ENCODE measurements at places on chromosomes 6 and 20.

DNA sequence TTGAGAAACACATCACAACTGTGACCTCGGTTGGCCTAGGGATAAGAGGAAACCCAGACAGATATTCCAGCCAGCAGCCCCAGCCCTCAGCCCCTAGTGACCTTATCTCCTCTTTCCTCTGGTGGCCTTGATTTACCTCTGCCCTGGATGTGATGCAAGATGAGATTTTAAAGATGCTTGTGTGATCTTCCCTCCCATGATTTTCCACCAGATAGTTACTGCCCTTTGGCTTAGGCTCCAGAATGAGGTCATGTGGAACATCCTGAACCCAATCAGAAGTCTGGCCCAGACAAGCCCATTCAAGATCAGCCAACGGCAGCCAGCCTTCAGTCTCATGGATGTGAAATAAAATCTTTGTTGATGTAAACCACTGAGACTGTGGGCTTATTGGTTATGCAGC lies 104.0 kb downstream of the BANF2 start:
- no peak for DNase-seq

DNA sequence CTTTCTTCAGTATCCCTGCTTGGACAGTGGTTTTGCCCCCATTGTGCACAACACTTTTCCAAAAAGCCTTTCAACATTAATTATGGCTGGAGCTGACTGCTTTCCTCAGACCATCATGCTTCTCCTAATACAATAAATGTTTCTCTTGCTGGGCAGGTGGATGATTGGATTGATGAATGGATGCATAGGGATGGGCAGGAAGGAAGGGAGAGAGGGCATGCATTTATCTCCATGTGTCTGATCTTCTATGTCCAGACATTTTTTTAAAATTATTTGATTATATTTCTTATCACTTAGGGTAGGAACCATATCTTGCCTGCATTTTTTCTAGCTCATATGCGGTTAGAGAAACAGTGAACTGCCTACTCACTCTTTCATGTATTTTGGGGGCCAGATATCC lies 218.5 kb downstream of the PRL start:
- no peak for DNase-seq

DNA sequence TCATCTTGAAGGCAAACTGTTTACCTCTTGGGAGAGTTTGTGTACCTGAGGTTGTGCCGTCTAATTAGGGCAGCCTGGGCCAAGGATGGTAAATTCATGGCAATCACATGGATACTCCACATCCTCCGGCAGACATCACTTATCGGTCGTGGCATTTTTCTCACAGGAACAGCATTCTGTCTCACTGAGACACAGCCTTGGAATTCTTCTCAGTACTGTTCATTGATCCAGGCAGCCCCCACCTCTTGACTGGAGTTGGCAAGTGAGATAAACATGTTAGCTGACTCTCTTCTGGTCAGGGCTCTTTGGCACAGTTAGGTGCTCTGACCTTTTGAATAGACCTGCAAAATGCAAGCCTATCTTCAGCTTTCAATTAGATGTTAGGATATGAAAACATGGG lies 511.4 kb upstream of the FLRT3 start:
- DNase-seq, result no peak

- no peak for DNase-seq
Measured at GRCh38 chr20:1396702-1397101, 3.8 kb upstream of the FKBP1A start.

- DNase-seq, result no peak
Measured at GRCh38 chr6:157533048-157533871, 152.3 kb downstream of the ZDHHC14 start.

DNA sequence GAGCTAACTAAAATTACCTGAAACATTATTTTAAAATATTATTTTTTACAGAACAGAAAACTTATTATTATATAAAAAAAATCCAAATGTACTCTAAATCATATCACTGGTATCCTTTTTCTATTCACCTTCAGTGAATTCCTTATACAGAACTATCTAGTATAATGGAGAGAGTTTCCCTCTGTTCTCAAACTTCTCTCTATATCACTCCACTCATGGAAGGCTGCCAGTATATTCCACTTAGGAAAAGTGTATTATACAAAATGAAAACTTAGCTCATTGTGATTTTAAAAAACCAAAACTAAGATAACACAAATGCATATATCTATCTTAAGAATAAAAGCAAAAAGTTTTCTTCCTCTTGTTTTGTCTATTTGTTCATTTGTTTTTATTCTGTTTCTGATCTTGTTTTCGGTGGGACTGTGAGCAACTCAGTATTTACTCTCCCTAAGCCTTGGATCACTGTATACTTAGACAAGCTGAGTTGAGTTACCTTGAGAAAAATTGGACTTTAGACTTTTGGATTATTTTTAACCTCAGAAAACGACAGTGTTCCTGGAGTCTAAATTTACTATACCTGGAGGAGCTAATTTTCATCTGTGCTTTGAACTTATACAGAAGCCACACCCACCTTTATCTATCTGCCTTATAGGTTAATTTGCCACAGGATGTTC lies 61.4 kb downstream of the GPR63 start:
- DNase-seq, result no peak

DNA sequence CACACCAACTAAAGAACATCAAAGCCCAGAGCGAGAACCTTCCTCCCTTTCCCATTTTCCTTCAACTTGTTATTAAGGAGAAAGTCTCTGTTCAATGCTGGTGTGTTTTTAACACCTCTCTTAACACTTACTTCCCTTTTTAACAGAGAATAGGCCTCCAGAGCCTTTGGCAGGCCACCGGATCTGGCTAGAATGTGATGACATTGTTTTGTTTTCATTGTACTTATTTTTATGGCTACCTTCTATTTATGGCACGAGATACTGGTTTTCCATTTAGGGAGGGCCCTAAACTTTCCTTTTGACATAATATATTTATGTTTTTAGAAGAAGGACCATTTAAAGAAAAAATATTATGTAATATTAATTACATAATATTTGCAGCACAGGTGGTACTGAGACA lies 21.6 kb downstream of the TCF15 start:
- no peak for DNase-seq

DNA sequence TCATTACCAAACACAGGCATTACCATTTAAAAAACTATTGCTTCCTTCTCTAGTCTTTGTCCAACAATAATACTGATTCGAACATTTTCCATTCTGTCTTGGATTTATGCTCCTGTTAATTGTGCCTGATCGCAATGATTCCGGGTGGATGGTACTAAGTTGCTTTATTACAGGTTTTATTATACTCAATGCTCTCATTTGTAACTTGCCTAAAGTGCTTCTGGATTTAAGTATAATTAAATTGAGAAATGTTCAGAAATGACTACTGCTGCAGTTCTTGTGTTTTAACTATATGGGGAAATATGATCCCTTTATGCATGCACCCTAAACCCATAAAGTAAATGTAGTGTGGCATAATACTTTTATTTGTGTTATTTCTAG lies 7.2 kb downstream of the TFAP2A start:
- no peak for DNase-seq

DNA sequence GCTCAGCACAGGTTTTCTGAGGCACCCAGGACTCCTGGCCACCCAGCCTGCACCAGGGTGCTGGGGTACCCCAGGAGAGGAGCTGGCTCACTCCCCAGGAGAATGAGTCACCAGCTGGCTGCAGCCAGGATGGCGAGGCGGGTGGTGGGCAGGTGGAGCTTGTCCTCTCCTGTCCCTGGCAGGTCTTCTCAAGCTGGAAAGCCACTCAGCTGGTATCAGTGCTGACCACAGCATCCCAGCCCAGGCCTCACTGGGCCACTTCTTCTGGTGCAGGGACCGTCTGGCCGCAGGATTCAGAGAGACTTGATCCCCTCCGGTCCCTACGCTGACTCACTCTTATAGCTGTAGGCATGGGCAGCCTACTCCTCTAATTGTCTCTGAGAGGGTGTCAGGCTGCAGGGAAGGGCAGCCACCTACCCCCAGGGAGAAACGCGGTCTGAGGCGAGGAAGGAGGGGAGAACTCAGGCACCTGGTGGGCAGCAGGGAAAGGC lies 22.2 kb downstream of the TFEB start:
- no peak for DNase-seq

DNA sequence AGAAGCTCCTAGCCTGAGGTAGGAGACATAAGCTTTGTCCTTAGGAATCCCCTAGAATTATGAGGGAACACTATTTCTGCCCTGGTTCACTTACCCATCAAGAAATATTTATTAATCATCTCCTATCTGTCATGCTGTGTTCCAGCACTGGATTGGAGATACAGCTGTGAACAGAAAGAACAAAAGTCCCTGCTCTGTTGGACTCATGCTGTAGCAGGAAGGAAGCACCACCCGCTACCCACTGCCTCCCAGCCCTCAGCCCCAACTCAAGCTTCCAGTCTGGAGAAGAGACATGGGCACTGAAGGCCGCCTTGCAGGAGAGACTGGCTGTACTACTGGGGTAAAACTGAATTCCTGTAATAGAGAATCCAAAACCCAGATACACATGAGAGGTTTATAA lies 78.0 kb downstream of the MDGA1 start:
- DNase-seq, result no peak

- DNase-seq, result no peak
Measured at GRCh38 chr6:11042750-11043377, 1.2 kb downstream of the ELOVL2 start.

- DNase-seq, result no peak
Measured at GRCh38 chr20:588932-589672, 21.0 kb downstream of the TCF15 start.

DNA sequence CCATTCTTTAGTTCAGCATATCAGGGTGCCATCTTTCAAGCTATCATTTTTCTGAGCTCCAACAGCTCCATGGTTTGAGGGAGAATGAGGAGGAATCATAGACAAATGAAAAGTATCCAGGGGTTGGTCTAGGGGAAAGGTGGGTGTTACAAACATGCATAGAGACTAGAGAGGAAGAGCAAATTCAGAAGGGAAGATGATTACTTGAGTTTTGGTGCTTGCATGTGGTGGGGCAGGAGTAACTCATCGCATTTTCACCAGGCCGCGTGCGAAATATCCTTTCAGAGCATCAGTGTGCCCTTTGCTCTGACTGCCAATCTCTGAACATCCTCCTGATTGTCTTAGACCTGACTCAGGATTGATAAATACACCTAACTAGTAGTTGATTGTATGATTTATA lies 7.7 kb upstream of the BICRAL start:
- no peak for DNase-seq

DNA sequence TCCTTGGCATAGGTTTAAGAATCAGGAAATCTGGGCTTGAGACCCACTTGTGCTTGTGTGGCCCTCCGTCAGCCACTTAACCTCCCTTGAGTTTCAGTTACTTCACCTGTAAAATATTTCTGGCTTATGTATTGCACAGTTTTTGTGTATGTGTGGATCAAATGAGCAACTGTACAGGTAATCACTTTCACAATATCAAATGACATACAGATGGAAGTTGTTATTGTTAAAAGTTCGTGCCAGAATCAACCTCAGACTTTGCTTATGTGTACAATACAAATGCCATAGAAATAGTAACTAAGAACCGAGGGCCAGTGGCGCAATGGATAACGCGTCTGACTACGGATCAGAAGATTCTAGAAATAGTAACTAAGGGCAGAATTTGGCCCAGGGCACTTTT lies 65.6 kb upstream of the KIF13A start:
- no peak for DNase-seq

DNA sequence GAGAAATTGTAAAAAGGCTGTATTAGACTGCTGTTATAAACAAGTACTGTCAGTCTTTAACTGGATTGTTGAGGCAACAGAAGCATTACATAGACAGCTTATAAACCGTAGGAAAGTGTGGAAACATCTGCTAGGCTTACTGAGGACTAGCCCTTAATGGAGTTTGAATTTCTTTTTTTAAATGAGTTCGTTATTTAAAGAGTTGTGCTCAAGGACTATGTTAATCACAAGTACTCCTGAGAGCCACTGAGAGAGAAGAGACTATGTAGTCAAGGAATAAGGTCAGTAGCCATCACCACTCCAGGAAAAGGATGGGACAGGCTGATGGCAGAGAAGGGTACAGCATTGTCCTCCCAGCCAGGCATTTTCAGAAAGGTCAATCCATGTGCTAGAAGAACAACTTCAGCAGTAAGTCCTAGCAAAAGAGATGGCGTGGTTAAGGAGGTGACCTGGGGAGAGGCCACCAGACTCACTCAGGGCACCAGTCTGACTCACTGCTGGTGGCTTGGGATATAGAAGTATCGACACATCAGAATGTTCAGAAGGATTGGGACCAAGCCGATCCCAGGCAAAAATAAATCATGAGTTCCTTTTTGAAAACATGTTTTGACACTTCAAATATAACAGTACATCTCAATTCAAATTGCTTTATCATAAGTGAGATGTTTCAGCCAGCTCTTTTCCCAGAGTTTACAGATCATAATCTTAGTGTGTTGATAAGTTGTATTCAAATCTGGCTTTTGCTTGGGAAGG lies 6.4 kb downstream of the RPS12 start:
- no peak for DNase-seq

DNA sequence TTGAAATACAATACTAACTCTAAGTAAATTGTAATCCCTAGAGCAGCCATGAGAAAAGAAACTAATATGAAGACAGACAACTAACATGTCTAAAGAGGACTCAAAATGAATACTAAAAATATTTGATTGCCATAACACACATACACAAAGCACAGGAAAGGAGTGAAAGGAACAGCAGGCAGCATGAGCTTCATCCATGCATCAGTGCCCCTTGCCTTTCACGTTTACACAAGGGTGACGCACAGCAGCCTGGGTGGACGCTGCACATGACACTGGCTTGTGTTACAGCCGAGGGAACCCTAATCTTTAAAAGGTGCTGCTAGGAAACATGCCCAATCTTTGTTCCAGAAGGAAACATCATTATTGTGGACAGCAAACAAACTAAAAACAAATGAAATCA lies 123.5 kb downstream of the MAN1A1 start:
- DNase-seq, result no peak

DNA sequence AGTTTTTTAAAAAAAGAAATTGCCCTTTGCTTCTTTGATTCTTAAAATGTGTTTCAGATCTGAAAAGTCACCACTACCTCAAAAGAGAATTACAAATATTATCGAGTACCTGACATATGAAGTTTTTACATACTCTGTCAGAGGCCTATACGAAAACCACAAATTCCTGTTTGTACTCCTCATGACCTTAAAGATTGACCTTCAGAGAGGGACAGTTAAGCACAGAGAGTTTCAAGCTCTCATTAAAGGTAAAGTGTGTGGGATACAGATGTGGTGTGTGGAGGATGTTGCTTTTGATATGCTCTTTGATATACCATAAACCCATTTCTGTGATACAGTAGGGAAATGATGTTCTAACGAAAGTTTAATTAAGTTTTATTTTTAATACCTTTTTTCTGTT lies 109.8 kb upstream of the GLP1R start:
- DNase-seq, result no peak

DNA sequence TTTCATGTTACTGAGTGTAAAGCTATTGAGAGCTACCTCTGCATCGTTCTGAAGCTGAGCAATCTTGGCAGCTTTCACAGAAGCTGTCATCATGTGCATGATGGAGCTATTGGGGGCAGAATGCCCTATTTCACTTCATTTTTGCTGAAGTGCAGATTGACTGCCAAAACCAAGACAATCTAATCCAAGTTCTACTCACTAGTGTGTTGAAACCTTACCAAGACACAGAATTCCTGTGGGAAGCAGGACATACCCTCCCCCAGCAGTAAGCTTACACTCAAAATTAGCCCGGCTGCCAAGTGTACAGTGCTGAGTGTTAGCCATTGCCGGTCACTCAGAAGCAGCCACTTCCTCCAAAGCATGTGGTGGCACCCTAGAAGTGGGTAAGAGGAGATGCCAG lies 177.3 kb upstream of the TENT5A start:
- DNase-seq, result no peak
